Testis (tissue), 5 donors: ENCODE measurements at places on chromosomes 12 and 14.

DNA sequence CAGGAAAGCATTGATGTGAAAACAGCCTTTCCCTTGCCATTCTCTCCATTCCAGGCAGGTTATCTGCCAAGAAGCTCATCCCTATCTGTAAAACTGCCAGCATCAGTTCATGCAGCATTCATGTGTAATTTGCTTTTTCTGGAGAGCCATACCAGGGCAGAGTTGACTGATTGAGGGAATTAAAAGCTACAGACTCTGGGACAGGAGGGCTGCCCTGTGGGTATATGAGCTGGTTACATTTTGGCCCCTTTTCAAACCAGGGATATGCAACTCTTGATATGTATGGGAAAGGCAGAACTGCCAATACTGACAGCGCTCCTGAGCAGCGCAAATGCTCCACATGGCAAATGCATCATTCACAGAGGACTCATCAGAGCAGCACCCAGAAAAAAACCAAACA is 53.7 kb downstream of the SYT1 start:
- DNase-seq = no peak

DNA sequence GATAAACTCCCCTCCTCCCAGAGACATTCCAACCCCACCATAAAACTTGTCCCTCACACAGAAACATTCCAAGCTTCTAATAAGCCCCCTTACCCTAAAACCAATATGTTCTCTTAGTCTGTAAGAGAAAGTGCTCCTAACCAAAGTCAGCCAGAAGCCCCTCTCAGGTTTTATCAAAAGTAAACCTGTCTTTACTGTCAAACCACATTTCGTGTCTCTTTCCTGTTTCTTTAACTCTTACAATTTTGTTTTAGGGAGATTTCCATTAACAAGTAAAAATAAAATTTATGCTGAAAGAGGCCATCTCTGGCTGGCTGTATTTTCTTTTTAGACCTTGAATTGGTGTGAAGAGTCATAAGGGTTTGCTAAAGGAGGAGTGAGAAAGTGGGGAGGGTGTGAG is 29.8 kb upstream of the CAPRIN2 start:
- DNase-seq = no peak

GRCh38 chr12:116539361-116539771 is 19.8 kb upstream of the MAP1LC3B2 start:
- DNase-seq = no peak

GRCh38 chr12:82874945-82875344 is 188.2 kb downstream of the TMTC2 start:
- DNase-seq = no peak

DNA sequence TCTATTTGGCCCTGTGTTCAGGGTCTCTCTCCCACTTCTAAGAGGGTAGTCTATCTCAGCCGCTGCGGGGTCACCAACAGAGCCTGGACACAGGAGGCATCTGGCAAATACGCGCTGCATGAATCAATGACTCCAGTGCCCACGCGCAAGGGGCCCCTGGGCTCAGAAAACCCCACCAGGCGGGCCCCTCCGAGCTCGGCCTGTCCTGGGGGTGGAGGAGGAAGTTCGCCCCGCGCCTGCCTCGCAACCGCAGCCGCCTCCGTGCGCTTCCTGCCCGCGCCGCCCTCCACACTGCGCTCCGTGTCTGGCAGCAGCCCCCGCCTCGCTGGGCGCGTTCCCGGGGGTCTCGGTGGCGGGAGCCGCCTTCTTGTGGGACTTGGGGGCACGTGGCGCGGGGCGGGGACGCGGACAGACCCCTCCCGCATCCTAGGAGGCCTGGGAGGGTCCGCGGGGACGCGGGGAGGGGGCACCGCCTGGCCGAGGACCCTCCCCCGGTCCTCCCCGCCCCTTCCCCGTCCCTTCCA is 811 bp upstream of the FBRSL1 start:
- DNase-seq = no peak

GRCh38 chr12:121499929-121500793 is 80.7 kb downstream of the KDM2B start:
- DNase-seq = peak; percentile 86

DNA sequence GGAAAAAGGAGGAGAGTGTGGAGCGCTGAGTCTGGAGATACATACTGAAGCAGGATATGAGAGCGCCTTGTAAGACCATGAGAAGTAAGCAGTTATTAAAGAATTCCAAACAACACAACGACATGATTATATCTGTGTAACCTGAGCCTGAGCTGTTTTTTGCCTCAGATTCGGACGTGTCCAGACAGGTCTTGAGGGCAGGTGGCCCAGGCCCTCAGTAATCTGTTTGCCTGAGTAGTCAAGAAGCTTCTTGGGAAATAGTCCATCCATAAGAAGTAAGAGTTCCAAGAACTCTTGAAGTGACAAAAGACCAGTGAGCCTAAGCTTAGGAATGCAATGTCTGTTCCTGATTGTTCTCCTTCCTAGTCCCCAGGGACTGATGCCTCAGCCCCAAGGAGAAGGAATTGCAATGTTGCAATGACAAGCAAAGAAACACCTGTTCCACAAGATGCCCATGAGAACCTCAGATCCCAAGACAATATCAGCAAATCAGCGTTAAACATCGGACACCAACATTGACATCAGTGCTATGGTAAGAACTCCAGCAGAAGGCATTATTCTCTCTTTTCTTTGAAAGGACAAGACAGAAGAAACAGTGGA is 34.7 kb upstream of the ADAMTS20 start:
- DNase-seq = no peak

DNA sequence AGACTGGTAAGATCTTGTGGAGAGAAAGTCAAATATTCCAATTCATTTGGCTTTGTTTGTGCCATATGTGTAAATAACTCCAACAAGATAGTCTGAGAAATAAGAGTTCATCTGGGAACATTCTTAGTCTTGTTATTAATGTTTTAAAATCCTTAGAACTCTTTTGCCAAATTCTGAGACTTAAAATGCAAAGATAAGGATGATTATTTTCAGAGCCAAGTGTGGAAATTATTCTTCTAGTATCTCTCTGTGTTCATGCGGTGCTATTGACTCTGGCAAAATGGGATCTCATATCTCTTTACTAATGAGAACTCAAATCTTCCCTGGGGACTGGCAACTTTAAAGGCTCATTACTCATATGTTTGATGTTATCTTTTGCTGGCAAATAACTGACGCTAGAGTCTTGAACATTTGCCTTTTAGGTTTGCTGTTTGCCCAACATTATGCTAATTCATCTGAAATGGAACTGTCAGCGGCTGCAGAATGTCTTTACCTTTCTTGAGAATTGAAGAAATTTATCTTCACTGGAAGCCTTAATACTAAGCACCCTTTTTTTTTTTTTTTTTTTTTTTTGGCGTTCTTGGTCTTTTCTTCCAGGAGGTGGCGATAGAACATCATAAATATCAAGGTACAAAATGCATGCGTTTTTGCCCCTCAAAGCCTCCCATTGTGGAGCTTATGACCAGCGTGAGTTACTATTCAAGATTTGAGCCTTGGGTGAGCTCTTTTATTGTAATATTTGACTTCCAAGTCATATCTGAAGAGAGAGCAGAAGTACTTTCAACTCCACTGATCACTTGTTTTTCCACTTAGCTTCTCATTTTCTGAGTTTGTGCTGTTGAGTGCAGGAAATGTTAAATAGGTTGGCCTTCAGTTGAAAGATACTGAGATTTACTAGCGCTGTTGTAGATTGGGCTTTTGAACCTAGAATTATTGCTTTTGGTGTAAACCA is 86.5 kb downstream of the CAND1 start:
- DNase-seq = peak; percentile 19

DNA sequence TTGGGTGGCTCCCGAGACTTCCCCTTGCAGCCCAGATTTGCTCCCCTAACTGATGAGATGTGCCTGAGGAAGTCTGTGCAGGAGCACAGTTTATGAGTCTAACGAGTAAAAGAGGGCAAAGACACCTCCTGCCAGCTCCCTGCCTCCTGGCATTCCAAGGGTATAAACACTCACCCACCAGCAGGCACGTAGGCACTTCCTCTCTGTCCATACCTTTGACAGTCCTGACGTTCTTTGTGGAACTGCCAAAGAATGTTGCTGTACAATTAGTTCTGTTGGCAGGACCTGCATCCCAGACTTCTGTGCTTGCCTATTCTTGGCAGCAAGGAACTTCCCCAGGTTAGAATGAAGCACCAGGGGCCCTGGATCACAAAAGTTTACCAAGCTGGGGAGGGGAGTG is 889.3 kb downstream of the BCL11B start:
- no peak for DNase-seq

DNA sequence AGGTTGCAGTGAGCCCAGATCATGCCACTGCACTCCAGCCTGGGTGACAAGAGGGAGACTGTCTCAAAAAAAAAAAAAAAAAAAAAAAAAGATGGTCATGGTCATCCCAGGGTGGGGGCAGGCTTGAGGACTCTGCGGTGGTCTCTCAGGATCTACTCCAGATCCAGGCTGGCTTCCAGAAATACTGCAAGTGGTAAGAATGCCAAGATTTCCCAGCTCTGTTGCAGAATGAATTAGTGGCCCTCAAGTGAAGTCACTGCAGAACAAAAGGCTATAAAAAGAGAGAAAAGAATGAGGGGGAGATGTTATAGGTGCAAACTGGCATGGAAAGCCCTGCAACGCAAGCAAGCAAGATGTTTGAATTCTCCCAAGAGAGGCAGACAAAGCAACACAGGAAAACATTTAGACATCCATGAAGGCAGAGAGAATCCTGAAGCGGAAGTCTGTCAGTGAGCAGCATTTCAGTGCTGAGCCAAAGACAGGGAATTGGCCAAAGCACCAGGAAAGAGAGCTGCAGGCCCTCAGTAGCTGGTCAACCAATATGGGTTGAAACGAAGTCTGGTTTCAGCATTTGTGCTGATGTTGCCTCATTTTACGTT is 31.9 kb upstream of the ETFBKMT start:
- DNase-seq = no peak

DNA sequence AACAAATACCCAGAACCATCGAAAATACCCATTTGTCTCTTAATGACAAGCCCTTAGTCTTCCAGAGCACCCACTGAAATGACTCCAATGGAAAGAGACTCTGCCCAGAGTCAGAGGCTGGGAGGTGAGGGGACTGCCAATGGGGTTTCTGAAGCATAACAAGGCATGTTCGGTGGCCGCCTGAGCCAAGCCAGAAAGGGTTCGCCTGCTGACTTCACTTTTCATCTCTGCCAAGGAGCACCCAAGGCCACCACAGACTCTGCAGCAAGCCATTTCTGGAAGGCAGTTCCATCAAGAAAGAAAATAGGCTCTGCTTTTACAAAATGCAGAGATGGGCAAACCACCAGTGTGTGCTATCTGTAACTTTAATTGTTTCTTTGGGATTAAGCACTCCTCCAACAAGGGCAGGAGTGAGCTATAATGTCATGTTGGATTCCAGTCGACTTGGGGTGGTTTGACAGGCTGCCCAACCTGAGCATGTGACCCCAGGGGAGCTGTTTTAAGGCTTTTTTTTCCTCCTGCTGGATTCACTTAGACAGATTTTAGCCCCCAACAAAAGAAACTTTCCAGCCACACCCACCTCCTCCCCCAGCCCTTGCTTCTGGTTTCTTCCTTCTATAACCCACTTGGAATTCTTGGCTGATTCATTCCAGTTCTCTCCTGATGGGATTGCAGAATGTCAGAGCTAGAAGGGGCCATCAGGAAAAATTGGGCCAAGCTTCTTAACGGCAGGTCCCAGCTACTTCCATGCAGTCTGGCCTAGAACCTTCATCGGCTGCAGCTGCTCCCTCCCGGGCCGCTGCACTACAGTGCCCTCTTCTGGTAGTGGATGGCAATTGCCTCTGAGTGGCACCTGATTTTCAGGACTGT is 24.1 kb downstream of the CKAP4 start:
- peak; percentile 77 for DNase-seq

DNA sequence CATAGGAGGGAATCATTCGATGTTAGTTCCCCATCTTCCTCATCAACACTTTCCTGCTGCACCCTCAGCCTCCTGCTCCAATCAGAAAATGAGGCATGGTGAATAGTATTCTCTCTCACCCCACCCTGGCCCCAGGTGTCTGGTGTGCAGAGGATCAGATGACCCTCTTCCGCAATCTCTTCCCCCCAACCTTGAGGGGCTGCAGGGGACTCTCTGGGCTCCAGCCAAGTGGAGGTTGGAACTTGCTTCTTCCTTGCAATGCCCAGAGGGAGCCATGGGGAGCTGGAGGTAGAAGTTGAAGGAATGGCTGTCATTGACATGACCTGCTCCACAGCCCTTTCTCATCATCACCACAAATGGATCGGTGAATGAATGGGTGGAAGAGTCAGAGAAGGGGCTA is 20.2 kb upstream of the ESRRB start:
- DNase-seq = no peak

DNA sequence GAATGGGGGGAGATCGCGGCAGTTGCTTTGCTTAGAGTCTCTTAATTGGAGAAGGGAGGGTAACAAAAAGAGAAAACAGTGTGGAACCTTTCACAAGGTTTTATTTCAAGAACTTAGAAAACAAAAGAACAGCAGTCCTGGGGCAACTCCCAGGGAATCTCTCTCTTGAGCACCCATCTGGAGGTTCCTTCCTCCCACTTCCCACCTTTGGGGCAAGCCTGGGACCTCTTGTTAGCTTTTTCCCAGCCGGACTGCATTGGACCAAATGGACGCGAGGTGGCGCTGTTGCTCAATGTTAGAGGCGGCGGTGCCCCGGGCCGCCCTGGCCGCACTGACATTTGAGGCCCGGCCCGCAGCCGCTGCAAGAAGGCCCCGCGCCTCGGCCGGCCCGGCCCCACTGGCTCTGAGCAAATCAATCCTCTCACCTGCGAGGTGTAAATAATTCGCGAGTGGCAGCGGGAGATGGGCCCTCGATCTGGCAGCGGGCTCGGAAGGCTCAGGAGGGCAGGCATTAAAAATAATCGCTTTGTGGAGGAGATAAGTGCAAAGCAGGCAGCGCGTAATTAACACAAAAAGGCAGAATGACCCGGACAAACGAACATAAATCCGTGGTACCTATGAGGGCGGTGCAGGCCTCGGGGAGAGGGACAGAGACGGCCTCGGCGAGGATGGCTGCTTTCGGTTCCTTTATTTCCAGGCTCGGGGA is 2.8 kb upstream of the HOXC8 start:
- DNase-seq = peak; percentile 95
